ENCODE measurements at places on chromosomes 7 and 10.

GRCh38 chr7:95267754-95268153 is 56.6 kb downstream of the PON1 start:
- DNase-seq = no peak

- DNase-seq = no peak
Observed at GRCh38 chr7:8435590-8436545, 2.5 kb downstream of the NXPH1 start.

DNA sequence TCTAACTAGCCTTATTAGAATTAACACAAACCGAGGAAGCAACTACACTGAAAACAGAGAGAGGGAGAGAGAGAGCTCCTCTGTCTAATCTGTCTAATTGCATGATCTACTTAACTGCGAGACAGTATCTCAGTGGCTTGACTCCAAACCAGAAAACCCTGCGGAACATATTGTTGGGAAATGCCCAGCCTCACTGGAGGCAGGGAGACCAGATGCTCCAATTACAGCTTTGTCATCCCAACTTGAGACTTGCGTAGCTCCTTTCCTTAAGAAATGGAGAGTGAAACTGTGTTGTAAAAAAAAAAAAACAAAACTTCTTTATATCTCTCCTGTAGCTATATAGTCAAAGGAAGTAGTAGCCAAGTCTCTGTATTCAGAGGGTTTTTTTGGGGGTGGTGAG is 52.0 kb upstream of the ZNRF2 start:
- DNase-seq = peak; percentile 32

- DNase-seq = no peak
Observed at GRCh38 chr7:93172683-93173082, 24.5 kb upstream of the SAMD9L start.

DNA sequence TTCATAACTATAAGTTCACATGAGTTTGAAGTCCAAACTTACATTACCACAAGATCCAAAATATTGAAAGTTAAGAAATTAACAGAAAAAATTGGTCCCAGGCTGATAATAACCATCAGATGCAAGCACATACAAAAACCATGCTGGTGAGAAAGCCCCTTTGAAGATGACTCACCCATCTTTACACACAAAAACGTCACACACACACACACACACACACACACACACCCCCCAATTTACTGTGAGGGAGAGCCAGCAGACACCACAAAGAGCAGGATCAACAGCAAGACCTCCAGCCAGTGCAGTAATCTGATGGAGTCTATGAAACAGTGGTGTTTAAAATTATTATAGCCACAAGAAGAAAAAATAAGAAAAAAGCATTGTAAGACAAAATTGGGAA is 50.1 kb upstream of the DRGX start:
- no peak for DNase-seq

DNA sequence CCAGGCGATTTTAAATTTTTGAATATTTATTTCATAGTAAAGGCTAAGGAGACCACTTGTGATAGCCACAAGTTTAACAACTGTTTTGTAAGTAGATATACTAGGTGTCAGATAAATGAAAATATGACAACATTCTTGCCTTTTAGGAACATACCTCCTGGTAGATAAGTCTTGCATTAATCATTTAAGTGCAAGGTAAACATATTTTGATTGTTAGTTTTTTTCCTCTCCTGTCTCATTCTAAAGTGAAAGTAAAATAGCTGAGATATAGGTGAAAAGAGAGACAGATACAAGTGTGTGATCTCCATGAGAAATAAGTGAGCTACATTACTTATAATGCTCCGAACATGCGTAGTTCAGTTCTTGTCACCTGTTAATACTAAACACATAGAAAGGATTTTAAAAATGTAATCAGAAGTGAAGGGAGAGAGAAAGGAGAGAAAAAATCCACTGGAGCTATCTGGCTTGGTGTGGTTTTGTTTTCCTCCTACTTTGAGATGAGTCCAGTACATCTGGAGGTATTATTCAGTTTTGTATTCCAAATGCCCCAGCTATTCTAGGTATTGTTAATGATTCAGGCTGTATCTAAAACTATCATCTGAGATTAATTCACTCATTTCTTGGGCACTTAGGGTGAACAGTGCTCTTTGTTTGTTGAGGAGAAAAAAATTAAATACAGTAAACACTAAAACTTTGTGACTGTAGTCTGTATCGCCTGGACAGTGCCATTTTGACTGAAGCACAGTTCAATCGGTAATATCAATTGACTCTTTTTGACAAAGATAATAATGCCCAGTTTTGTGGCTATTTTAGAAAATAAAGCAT is 21.2 kb downstream of the GLCCI1 start:
- DNase-seq = peak; percentile 49

- no peak for DNase-seq
Observed at GRCh38 chr10:13681960-13682359, 95.2 kb downstream of the PRPF18 start.

- no peak for DNase-seq
Observed at GRCh38 chr10:110471566-110472139, 26.1 kb upstream of the DUSP5 start.

- no peak for DNase-seq
Observed at GRCh38 chr7:129804111-129804889, 148.5 kb downstream of the UBE2H start.

GRCh38 chr7:159147687-159148086 is 3.0 kb upstream of the VIPR2 start:
- DNase-seq = no peak
